ENCODE measurements at places on chromosomes 1 and 21.

- no peak for DNase-seq
Measured at GRCh38 chr1:201054091-201054543, 30.6 kb upstream of the KIF21B start.

DNA sequence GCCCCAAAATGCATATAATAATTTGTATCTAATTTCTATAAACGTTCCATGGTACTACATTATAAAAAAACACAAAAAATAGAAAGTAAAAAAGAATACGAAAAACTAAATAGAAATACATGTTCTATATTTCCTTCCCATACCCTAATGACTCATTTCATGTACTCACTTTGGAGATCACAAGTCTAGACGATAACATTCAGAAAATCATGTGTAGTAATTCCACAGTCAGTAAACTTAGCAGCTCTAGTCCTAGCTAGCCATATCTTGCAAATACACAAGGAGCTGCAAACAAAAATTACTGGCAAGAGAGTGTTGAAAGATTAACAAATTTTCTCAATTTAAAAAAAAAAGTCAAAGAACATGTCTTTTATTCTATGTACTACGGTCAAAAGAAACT lies 1.4 kb downstream of the GOLPH3L start:
- no peak for DNase-seq

DNA sequence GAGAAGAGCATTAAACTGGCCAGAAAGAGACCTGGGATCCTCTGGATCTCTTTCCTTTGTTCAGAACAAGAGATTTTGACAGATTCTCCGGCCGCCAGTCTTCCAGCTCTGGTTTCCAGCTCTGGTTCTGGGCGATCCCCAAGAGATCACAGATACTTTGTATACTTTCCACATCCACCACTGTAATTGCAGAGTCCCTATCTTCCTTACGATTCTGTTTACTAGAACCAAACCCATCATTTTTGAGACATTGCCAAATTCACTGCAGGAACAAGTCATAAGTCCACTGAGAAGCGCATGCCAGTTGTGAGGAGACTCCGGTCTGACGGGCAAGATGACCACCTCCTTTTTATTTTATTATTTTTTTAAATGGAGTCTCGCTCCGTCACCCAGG lies 505.2 kb downstream of the SMYD3 start:
- DNase-seq = no peak

GRCh38 chr1:90204780-90205179 lies 209.9 kb downstream of the ZNF326 start:
- no peak for DNase-seq

DNA sequence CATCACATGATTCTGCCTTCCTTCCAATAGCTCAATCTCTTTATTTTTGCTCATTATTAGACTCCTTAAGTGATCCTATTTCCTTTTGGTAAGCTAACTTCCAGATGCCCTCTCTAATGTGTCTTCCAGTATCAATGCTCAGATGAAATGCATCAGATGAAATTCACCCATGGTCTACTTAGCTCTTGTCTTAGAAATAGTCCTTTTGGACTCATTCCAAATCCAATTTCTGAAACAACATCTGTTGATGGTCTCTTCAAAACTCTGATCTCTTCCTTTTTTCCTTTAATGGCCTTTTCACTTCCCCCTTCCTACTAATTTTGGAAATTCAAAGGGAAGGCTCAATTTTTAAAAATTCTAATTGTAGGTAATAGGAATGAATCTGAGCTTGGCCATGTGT lies 81.1 kb upstream of the GREM2 start:
- no peak for DNase-seq

GRCh38 chr1:158035976-158036583 lies 42.6 kb downstream of the KIRREL1 start:
- DNase-seq = no peak

GRCh38 chr1:56320464-56321149 lies 258.8 kb downstream of the PLPP3 start:
- DNase-seq = no peak

- no peak for DNase-seq
Measured at GRCh38 chr1:71362691-71363090, 281.9 kb upstream of the ZRANB2 start.

DNA sequence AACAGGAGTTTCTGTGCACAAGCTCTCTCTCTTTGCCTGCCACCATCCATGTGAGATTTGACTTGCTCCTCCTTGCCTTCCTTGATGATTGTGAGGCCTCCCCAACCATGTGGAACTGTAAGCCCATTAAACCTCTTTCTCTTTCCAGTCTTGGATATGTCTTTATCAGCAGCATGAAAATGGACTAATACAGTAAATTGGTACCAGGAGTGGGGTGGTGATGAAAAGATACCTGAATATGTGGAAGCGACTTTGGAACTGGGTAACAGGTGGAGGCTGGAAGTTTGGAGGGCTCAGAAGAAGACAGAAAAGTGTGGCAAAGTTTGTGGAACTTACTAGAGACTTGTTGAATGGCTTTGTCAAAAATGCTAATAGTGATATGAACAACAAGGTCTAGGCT lies 69.1 kb upstream of the VANGL1 start:
- no peak for DNase-seq

DNA sequence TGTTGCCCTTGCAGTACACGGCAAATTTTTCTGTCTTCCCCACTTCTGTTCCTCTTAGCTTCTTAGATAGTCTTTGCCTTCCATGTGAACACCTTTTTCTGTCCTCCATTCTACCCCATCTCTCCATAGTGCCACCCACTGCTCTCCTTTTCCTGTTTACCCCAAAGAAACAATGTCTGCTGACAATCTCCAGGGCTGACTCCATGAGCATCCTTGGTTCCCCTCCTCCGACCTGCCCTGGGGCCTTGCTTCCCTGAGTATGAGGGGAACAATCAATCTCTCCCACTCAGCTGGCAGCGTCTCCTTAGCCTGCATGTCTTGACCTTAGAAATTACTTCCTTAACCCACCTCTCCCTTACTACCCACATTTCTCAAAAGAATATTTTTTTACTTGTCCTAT lies 12.3 kb upstream of the MYBPHL start:
- no peak for DNase-seq

DNA sequence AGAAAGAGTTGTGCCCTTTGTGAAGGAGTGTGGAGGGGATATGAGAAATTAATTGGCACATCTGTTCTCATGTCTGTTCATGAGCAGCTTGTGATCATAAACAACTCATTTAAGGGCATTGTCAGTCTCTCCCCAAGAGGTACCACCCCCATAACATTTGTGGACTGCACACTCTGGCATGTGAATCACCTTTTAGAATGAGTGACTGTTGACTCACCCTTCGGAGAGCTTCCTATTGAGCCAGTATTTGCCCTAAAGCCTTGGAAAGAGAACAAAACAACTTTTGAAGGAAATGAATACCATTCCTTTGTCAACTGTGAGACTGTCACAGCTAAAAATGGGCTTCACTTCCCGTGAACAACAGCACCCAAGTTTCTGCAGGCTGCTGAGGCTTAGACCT lies 27.5 kb upstream of the MYSM1 start:
- no peak for DNase-seq

DNA sequence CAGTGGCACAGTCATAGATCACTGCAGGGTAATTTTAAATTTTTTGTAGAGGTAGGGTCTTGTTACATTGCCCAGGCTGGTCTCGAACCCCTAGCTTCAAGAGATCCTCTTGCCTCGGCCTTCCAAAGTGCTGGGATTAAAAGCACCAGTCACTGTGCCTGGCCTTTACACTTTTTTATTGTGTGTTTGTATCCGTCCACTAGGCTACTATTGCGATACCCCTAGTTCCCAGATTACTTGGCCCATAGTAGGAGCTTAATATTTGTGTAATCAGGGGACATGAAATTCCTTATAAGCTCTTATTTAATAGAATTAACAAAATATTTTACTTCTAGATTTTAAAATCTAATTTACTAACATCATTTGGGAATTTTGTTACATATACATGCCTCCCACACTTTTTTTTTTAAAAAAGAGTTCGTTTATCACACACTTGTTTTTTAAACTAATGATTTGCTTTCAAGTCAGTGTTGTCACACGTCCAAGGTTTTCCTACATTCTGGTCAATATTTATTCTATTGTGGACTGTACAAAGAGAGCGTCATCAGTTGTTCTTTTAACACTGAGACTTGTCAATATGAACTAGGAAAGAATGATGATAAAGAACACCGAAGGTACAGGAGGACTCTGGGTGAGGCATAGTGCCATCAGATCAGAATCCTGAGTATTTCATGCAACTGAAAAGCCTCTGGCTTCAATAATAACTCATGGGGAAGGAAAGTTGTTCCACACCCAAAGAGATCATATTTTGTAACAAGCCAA lies 63.7 kb downstream of the LEPR start:
- DNase-seq = no peak

GRCh38 chr1:1376551-1377226 lies 1.7 kb upstream of the AURKAIP1 start:
- no peak for DNase-seq

DNA sequence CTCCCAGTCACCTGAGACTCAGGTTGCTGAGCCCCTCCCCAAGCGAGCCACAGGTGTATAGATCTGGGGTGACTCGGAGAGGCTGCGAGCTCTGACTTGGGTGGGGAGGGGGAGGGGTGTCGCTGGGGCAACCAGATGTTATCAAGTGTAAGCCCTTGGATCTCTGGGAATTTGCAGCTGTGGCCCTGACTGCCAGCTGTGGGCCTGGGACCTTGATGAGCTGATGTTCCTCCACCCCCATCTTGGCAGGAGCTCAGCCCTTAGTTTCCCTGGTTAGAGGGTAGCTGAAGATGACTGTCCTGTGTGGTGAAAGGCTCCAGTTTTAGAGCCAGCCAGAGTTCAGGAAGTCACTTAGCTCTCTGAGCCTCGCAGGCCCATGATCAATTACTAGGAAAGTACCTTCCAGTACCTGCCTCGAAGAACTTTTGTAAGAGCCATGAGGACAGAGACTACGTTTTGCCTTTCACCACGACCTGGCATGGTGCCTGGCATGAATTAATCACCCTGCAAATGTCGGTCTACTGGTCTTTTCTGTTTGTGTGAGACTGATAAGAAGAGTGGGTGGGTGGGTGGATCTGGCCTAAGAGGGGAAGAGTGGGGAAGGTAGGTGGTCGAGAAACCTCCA lies 55.8 kb downstream of the YARS1 start:
- no peak for DNase-seq

DNA sequence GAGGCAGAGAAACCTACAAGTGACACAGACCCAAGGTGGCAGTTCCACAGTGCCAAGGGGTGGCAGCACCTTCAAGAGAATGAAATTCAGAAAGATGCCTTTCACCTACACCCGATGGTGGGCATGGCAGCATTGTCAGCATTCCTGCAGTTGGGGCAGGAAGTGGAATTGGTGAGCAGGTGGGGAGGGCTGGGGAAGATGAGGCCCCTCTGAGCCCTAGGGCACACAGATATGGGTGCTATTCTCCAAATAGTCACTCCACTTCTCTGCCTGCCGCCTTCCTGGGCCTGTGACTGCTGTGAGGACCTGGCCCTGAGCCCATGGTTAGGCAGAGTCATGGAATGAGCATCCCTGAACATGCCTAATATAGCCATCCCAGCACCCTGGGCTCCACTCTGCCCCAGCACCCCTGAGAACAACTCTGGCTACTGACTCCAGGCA lies 8.3 kb downstream of the SHISA4 start:
- no peak for DNase-seq
